ENCODE measurements at places on chromosomes 4 and X.

GRCh38 chr4:71187404-71188155, 151.2 kb upstream of the SLC4A4 start:
- peak; percentile 11 for DNase-seq

- DNase-seq, result no peak
These were observed 30.7 kb downstream of the MSN start for GRCh38 chrX:65697915-65698796.

DNA sequence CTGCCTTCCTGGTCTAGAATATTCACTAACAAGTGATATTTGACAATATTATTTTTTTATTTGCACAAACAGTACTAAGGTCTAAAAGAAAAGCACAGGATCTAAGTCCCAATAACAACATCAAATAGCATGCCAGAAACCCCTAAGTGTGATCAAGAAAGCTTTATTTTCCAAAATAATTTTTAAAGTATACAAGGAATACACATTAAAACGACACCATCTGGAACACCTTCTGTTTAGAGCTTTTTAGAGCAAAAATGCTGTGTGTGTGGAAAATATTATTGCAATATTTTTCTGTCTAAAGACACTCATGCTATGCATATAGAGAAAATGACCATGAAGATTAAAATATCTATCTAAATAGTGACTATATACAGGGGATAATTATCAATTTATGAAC, 103.1 kb downstream of the ARAP2 start:
- DNase-seq, result no peak

DNA sequence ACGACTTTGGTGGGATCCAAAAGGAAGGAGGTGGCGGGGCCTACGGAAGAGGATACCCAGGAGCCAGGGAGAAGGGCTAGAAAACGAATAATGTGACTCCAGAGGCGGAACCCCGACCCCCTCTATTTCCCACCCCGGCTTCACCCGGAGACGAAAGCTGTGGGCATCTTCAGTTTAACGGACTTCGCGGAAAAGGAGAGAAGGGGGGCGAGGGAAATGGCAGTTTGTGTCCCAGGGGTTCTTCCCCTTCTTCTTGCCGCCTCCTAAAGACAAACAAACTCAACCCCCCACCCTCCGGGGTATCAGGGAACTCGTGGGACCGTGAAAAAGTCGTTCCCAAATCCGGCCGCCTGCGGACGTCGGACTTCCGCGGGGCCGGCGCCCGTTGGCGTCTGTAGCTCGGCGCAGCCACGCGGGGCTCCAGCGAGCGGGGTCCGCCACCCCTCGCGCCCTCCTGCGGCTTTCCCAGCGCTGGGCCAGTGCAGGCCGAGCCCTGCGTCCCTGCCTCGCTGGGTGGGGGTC, 3.6 kb upstream of the LEF1 start:
- no peak for DNase-seq

GRCh38 chr4:113673450-113673849, 88.1 kb downstream of the CAMK2D start:
- DNase-seq, result no peak

GRCh38 chr4:111037591-111038360, 414.9 kb upstream of the PITX2 start:
- no peak for DNase-seq

GRCh38 chr4:16812041-16812440, 86.4 kb downstream of the LDB2 start:
- no peak for DNase-seq

DNA sequence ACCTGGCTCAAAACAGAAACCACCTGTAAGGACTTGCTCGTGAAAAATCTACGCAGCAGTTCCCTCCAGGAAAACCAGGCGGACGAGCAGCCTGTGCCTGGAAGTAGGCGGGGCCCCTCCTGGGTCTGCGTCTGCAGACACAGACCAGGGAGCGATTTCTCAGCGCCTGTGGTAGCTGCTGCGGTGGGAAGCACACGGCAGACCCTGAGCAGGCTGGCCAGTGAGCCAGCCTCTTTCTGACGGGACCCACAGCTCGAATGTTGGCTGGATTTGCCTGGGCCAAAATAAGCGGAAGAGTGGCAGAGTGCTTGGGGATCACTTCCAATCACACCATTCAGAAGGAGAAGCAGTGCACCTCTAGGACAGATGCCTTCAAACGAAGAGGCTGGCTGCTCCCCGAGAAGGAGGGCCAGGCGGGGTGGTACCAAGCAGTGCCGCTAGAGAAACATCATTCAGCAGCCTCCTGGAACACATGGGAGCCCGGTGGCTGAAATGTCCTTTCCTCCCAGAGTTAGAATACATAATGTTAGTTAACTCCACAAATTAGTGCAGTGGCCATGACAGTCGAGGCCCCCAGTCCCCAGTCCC, 85.9 kb downstream of the GATB start:
- no peak for DNase-seq

- DNase-seq, result no peak
These were observed 71.8 kb upstream of the SMARCA5 start for GRCh38 chr4:143441678-143442077.

- no peak for DNase-seq
These were observed 322.0 kb downstream of the FSTL5 start for GRCh38 chr4:161841759-161842158.

GRCh38 chr4:98470831-98471230, 187.6 kb downstream of the TSPAN5 start:
- DNase-seq, result peak; percentile 85

GRCh38 chr4:184320631-184321030, 103.0 kb upstream of the ENPP6 start:
- no peak for DNase-seq

DNA sequence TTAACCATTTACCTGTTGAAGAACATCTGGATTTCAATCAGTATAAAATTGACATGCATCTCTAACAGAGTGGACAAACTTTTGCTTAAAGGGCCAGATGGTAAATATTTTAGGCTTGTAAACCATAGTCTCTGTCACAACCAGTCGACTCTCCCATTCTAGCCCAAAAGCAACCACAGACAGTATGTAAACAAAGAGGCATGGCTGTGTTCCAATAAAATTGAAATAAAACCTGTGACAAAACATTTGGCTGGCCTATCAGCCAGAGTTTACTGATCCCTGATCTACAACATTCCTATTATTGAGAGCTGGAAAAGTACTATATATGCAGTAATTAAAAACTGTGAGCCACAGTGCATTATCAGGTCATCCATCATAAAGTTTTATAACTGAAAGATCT, 3.2 kb downstream of the CENPC start:
- no peak for DNase-seq

GRCh38 chr4:69823481-69824186, 36.3 kb downstream of the SULT1E1 start:
- DNase-seq, result no peak

DNA sequence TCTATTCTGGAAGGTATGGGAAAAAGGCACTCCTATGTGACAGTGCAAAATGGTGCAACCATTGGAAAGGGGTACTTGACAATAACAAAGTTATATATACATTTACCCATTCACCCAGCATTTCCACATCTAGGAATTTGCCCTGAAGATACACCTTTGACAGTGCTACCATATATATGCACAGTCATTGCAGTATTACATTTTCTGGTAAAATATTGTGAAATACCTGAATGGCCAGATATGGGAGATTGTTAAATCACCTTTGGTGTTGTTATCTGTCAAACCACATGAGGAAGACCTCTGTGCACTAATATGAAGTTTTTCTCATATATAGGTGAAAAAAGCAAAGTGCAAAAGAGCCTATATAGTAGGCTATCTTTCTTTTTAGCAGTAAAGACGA, 53.5 kb downstream of the SMAD1 start:
- DNase-seq, result no peak

DNA sequence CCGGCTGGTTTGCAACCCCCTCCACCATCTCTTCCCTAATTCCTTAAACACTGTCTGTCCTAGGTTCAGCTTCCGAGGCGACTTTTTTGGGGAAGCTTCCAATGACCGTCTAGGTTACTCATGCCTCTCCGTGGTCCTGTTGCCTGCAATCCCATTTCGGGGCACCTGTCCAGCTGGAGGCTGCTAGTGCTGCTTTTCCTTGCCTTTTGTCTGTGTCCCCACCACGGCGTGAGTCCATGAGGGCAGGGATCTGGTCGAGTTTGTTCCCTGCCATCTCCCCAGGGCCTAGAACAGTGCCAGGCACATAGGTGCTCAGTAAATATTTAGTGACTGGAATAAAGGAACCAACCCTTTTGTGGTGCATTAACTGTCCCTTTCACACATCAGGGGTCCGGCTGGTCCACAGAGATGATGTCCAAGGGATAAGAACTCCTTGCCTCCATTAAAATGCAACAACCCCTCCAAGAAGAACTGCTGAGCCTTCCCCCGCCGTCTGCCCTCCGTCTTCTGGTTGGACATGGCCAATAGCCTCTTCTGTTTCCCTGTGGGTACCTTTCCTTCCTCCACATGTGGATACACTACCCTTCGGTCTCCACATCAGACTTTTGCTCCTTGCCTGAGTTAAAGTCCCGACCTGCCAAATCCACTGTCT, 5.7 kb upstream of the SORCS2 start:
- no peak for DNase-seq

DNA sequence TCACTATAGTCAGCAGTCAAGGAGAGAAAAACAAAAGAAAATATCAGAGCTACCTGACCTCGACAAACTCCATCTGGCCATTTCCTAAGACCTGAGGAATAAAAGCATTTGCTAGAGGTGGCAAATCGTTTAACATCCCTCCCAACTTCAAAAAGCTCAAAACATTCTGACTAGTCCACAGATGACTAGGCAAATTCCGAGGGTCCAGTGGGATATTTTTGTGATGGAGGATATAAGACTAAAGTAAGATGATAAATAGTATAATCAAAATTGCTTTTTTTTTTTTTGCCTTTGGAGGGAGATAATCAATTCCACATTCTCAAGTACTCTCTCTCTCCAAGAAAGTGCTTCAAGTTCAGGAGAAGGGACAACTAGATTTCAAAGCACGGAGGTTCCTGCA, 119.1 kb upstream of the ETNPPL start:
- DNase-seq, result no peak

- no peak for DNase-seq
These were observed 110.1 kb downstream of the FBXO8 start for GRCh38 chr4:174173360-174173759.

- no peak for DNase-seq
These were observed 16.8 kb downstream of the BTC start for GRCh38 chr4:74777531-74777930.

DNA sequence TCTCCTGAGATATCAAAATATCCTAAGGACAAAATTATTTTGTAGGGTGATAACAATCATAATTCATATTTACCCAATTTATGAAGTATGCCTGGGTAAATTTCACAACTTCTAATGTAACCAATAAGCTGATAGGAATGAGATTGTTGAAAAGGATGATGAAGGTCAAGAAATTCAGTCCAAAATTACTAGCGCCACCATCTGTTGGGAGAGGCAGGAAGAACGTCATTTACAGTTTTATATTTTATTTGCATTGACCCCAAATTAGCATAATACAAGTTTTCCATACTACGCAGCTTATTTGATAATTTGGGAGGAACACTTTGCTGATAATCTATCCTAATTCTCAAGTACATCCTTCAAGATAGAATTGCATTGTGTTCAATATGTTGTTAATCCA, 78.7 kb downstream of the ATP8A1 start:
- DNase-seq, result no peak

DNA sequence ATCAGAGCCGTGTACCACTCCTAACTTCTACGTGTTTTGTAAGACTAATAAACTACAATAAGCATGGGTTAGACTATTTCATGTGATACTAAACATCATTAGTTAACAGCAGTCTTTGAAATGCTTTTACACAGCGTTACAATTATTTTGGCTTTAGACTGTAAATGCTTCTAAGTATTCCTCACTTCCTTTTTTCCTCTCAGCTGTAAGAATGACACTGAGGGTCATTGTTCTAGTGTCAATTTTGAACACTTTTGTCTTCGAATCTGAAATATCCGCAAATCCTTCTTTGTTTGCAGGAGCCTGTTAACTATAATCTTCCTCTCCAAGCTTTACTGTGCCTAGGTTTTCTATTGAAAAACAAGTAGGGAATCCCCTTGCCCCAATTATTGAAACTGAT, 1.5 kb downstream of the ABCE1 start:
- no peak for DNase-seq

- no peak for DNase-seq
These were observed 54.0 kb downstream of the MAML3 start for GRCh38 chr4:140099983-140100382.

- no peak for DNase-seq
These were observed 227.4 kb downstream of the MAPK10 start for GRCh38 chr4:86132468-86132867.

DNA sequence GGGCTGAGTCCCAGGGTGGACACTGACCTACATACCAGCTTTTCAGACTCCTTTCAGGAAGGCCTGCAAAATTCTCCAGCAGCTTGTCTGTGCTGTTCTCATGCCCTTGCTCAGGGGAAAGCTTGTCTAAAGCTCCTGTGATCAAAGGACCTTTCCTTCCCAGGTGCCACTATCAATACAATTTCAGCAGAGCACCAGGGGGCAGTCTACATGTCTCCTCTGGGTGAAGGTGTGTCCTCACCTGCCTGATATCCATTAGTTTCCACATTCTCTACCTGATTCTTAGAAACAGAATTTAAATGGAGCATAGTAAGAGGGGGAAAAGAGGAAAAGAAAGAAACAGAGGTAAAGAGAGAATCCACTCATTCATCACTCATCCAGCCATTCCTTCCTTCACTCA, 114.2 kb downstream of the PPARGC1A start:
- DNase-seq, result no peak

GRCh38 chr4:190014771-190015537, 12.1 kb downstream of the FRG2 start:
- no peak for DNase-seq

- no peak for DNase-seq
These were observed 50.0 kb upstream of the AFAP1 start for GRCh38 chr4:7989654-7990053.

- DNase-seq, result no peak
These were observed 166.0 kb downstream of the STAG2 start for GRCh38 chrX:124127496-124127895.

GRCh38 chr4:89266128-89266527, 41.5 kb downstream of the GPRIN3 start:
- no peak for DNase-seq

DNA sequence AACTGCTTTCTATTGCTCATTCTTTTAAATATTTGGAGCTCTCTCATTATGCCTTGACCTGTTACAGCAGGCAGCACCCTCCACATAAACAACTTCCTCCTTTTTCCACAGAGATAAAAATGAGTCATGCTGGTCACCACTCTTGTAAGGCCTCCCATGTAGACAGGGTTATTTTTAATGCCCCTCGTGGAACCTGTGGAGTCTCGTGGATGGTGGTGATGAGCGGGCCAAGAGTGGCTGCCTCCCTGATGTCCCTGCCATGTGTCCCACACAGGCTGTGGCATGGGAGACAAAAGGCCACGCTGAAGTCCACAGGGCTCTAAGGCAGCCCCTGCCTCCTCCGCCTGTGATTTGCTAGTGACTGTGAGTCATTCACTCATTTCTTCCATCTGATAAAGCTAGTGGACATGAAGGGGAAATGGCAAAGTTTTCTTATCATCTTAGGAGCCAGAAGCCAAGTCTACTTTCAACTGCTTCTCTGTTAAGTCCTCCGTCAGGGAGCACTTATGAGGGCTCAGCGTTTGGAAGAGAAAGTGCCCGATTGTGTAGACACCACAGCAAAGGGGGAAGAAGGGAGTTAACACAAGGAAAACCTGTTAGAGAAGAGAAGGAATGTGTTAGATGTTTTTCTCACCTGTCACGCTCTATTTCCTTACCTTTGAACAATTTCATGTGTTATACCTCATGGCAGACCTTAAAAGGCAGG, 121.6 kb upstream of the FAT1 start:
- DNase-seq, result peak; percentile 83

All from AG09309 (cell line).